GM12865 (cell line): ENCODE measurements at places on chromosomes 1 and 21.

GRCh38 chr1:193094112-193094511 lies 11.1 kb downstream of the GLRX2 start:
- no peak for DNase-seq

GRCh38 chr1:67610450-67610849 lies 74.6 kb upstream of the GADD45A start:
- peak; percentile 14 for DNase-seq

GRCh38 chr1:29584776-29585175 lies 348.5 kb downstream of the PTPRU start:
- DNase-seq = no peak

DNA sequence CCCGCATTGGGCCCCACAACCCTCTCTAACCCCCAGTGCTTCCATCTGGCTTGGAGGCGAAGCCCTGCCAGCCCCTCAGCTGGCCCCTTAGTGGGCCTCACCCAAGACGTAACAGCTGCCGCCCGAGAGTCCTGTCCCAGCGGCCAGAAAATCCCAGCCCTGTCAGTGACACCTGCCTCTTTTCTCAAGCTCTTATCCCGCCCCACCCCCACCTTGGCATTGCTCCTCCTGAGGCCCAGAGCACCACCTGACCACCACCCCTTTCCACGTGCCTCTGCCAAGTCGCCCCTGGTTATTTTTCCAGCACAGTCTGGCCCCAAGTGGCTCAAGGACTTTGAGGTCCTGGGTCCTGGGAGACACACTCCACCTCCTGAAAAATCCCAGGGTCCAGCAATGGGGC lies 5.9 kb upstream of the CTRC start:
- DNase-seq = no peak

GRCh38 chr21:26965907-26966581 lies 844 bp downstream of the ADAMTS5 start:
- no peak for DNase-seq

DNA sequence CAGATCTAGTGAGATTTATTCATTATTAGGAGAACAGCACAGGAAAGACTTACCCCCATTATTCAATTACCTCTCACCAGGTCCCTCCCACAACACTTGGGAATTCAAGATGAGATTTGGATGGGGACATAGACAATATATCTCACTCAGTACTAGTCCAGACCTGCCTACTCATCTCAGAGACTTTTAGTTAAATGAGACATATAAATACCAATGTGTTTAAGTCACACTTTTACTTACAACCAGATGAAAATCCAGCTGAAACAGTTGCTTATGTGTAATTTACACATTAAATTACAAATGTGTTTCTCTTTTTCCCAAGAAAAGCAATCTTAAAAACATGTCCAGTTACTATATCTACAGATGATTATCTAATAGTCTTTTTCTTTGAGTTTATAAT lies 1145.6 kb downstream of the KCNT2 start:
- DNase-seq = no peak

GRCh38 chr1:8533124-8533523 lies 215.2 kb downstream of the SLC45A1 start:
- peak; percentile 64 for DNase-seq

DNA sequence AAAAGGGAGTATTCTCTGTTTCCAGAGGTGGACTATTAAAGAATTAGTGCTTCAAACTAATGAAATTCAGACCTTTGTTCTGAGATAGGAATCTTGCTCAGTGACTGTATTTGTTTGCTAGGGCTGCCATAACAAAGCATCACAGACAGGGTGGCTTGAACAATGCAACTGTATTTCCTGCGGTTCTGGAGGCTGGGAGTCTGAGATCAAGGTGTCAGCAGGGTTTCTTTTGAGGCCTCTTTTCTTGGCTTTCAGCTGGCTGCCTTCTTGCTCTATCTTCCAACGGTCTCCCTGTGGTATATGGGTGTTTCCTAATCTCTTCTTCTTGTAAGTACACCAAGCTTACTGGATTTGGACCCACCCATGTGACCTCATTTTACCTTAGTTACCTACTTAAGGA lies 264.6 kb upstream of the PROX1 start:
- no peak for DNase-seq

DNA sequence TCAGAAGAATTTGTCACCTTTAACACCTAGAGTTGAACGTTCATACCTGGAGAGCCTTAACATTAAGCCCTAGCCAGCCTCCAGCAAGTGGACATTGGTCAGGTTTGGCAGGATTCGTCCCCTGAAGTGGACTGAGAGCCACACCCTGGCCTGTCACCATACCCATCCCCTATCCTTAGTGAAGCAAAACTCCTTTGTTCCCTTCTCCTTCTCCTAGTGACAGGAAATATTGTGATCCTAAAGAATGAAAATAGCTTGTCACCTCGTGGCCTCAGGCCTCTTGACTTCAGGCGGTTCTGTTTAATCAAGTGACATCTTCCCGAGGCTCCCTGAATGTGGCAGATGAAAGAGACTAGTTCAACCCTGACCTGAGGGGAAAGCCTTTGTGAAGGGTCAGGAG lies 52.3 kb downstream of the UBE4B start:
- no peak for DNase-seq

- no peak for DNase-seq
These were observed 2.7 kb upstream of the COL6A2 start for GRCh38 chr21:46095083-46095719.

DNA sequence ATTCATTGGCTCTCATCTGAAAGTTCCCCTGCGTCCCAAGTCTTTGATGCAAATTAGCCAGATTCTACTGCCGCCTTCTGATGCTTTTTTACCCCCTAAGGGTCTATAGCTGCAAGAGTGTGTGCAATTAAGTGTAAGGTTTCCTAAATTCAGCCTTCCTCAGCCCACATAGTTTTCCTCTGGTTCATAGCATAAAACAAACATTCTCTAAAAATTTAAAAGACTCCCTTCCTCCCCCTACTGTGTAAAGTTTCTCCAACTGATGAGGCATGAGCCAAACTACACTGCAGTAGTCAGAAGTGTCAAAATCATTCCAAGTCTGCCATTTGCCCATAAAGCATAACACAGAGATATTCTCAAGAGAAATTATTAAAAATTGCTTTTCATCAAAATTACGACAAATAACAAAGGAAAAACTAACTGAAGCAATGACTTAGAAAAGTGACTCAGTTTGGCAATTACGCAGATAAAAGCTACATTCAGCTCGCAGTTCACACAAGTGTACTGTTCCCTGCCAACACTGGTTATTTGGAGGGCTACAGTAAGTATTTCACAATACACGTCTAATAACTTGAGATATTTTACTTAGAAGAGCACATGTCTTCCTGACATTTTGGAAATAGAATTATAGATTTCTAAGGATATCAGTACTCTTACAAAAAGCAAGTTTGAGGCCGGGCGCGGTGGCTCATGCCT lies 15.4 kb downstream of the KCNH1 start:
- no peak for DNase-seq
